HCT116 (cell line): ENCODE measurements at places on chromosomes 5 and 9. TPM values are rescaled to one million over a fixed set of nuclear protein-coding genes. Genes with fewer than 3 reads are reported as not detected.

The GABRB2 gene
- total RNA-seq = not detected

The IL3 gene
- total RNA-seq = not detected

DNA sequence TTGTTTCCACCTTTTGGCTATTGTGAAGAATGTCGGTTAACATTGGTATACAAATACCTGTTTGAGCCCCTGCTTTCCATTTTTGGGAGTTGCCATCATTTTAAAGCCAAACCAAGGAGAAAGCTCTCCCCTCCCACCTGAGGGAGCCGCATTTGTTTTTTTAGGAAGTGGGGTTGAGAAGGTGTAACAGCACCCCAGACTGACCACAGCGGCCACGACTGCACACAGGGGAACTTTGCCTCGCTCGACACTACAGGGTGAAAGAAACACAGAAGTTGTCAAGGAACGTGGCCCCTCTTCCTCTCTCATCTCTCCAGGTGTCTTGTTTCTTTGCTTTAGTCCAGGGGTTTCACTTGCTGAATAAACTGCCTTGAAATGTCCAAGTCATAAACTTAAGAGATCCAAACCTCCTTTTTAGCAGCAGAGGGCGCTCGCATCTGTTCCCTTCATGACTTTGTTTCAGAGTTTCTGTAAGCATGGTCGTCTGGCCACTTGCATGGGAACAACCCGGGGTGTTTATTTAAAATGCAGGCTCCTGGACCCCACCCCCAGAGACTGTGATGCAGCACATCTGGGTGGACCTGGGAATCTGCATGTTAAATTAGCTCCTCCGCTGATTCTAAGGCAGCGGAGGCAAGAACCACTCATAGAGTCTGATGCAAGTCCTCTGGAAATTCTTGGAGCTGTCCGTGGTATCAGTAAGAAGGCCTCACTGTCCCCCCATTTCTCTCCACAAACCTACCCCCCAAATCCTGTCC is 2.1 kb upstream of the TTLL11 start:
- DNase-seq = peak; percentile 66

The SNCB gene
- total RNA-seq = not detected

The DBH gene
- not detected for total RNA-seq

DNA sequence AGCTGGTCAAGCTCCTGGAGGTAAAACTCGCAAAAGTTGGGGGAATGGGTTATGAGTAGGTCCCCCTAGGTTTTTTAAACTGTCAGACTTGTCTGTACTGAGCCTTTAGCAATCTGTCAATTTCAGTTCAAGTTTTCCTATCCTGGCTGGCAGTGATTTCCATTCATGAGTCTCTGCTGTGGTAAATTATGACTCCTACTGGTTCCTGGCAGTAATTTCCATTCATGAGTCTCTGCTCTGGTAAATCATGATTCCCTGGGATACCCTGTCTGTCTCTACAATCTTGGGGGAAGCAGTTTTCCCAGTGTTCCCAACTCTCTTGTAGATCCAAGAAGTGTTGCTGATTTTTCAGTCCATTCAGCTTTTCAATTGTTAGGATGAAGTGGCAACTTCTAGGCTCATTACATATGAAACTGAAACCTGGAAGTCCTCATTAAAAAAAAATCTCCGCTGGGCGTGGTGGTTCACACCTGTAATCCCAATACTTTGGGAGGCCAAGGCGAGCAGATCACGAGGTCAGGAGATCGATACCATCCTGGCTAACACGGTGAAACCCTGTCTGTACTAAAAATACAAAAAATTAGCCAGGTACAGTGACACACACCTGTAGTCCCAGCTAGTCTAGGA is 91.3 kb upstream of the GPBP1 start:
- DNase-seq = peak; percentile 32

- no peak for DNase-seq
Observed at GRCh38 chr9:121282277-121283079, 14.5 kb downstream of the GSN start.

- no peak for DNase-seq
Observed at GRCh38 chr9:132923346-132923902, 21.0 kb downstream of the TSC1 start.

The RASGEF1C gene
- total RNA-seq = 1.2 TPM

The MARCOL gene
- not detected for total RNA-seq

DNA sequence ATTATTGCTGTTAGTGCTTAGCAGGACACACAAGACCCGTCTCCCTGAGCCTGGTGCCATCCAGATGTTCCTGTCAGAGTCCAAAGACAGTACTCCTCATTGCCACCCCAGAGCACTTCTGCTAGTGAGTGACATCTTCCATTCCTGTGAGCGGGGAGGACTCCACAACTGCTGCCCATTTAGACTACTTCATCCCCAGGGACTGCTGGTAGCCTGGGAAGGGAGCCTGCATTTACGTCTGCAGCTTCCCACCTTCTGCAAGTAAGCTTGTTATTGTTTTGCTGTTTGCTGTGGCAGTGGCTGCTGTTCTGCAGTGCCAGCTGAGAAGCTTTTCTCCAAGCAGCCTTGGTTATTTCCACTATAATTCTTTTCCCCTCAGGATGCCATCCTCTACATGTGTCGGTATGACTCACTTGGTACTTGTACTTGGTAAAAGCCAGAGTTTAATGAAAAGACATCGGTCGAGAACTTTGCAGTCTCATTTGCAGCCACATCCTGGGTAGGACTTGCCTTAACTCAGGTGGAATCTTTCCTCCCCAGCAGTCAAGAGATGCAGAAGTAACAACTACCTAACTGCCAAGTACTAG is 10.6 kb upstream of the MAP1B start:
- DNase-seq = no peak

DNA sequence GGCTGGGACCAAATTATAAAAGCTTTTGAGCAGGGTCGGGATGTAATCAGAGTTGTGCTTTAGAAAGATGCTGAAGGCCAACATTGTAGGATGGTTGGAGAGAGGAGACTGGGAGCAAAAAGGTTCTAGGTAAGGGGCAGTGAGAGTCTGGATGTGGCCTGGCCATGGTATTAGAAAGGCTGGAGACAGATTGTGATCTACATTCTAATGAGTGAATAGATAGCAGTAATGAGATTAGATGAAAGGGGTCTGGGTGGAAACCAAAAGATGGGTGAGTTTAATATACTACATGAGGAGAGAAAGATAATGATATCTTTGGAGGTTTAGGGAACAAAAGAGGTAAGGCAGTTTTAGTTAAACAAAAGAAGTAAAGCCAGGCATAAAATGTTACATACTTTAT is 88.8 kb upstream of the SH3GL2 start:
- no peak for DNase-seq
